ENCODE measurements at places on chromosomes 1 and 21.
A peak's percentile ranks its signal among the peaks of the same experiment; 100 is the strongest.

- no peak for DNase-seq
Measured at GRCh38 chr1:177517546-177517945, 346.8 kb downstream of the BRINP2 start.

DNA sequence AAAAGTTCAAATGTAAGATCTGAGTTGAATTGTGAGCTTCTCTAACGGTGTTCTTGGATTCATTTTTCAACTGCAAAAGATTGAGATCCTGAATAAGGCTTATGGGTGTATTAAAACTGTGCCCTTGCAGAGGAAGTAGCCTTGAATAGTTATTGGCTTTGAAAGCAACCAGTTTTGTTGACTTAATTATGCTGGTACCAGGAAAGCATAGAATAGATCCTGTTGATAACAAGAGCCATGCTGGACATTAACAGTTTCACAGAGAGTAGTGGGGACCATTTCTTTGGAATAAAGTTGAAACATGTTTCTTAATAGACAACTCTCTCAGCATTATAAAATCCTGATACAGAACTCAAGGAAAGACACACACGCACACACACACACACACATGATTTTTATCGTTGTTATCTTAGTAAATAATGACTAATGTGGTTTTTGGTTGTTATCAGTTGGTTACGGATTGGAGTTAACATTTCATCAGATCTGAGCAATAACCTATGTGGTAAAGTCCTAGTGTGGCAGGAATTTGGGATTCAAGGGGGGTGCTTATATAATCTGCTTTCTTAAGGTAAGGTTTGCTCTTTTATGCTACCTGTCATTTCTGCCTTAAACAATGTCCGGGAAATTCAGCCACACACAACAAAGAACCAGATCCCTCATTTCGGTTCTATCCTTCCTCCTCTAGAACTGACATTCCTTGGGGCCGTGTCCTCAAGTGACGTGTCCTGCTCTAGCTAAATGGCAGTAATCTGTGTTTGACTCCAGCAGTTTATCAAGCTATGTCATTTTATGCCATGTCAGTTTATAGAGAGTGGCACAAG, 330.9 kb downstream of the CHRM3 start:
- DNase-seq: peak; percentile 29

GRCh38 chr1:180151508-180151907, 3.2 kb upstream of the QSOX1 start:
- peak; percentile 95 for DNase-seq

DNA sequence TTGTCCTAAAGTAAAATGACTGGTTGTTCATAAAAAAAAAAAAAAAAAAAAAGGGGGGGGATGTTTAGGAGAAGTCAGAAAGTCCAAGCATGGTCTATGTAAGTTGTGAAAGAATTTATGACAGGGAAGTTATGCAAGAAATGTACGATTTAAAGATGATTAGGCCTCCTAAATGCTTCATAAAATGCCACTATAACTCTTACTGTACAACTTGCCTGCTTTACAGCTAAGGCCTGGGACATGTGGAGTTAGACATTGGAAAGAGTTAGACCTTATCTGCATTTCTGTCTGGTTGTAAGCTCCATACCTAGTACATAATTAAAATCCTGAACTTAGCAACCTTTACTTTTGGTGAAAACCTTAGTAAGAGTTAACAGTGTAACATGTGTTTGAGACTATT, 150.0 kb downstream of the TPR start:
- no peak for DNase-seq

GRCh38 chr1:40665335-40666171, at the start of gene RIMS3:
RIMS3 (minus strand) TSS chr1:40665682; CDS start chr1:40641925, 23,757 bp downstream.
- no peak for DNase-seq

DNA sequence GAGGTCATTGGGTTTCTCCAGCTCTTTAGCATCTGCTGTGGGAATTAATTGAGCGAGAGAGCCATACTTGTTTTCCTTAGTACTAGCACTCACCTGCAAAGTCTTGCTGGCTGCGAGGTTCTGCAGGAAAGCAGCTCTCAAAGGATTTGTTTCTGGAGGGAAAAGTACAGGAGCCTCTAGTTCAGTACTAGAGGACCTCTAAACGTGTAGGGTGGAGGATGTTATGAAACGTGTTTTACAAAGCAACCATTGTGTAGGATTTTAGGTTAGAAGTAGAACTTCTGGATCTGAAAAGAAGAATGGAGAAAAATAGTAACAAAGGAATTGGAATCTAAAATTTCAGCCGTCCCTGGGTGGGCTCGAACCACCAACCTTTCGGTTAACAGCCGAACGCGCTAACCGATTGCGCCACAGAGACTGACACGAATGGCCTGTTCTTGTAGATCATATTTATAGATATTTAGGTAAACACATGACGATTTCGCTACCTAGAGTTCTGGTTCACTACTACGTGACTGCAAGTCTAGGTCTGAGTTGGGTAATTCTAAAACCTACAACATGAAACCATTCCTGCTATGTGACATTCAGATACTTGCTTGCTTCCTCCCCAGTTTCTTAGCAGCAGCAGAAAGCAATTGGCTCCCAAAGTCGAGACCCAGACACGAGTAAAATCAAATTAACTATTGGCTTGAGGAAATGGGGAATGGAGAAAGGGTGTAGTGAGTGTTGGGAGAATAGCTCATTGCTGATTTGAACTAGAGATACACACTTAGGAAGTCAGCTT, 60.2 kb upstream of the CFAP126 start:
- DNase-seq: peak; percentile 52

- DNase-seq: no peak
Measured at GRCh38 chr1:18350747-18351146, 130.0 kb upstream of the KLHDC7A start.

- no peak for DNase-seq
Measured at GRCh38 chr1:114764689-114765088, 6.9 kb upstream of the CSDE1 start.

- no peak for DNase-seq
Measured at GRCh38 chr1:115257591-115257990, 80.5 kb downstream of the NGF start.

GRCh38 chr1:18901147-18901951, 1.0 kb downstream of the ALDH4A1 start:
- DNase-seq: no peak

- DNase-seq: no peak
Measured at GRCh38 chr21:25307489-25307888, 299.8 kb downstream of the MRPL39 start.

- no peak for DNase-seq
Measured at GRCh38 chr1:58874342-58874741, 90.5 kb upstream of the JUN start.

GRCh38 chr1:156096640-156097391, 14.6 kb upstream of the MEX3A start:
- peak; percentile 51 for DNase-seq

Data from HS-27A (cell line).